ENCODE measurements at places on chromosomes 4 and X.

DNA sequence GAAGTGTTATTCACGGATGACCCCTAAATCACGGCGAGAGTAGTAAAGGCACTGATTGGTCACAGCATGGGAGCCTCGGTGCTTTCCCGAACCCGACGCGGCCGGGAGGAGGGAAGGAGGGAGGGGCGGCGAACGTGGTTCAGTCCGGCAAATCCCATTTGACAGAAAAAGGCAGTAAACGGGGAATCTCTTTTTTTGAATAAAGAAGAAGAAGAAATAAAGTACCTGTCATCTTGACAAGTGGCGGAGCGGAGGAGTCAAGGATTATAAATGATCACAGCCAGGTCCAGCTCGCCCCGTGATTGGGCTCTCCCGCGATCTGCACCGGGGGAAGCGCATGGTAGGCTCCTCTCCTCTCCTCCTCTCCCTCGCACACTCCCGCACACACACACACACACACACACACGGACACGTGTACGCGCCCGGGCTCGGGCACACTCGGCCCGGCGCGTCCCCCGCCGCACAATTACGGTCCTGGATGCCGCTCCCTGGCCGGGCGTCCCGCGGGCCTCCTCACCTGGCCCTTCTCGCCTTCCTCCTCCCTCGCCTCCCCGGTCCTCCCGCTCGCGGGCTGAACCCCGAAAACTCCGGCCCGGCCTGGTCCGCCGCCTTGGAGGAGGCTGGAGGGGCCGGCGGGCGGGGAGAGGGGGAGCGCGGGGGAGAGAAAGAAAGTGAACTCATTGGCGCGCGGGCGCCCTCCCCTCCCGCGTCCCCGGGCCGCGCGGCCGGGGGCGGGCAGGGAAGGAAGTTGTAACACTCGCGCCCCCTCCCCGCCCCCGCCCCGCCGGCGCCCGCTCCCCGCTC lies 99.2 kb upstream of the TENM3 start:
- H3K27me3 ChIP-seq, result peaks cover 99% of the 10 kb centered on the region
- DNase-seq, result no peak
- H3K36me3 ChIP-seq, result no peaks in the 10 kb centered on the region
- H3K4me3 ChIP-seq, result peak overlapping the region; percentile 69
- H3K4me1 ChIP-seq, result peaks cover 38% of the 10 kb centered on the region
- peak overlapping the region; percentile 50 for H3K27ac ChIP-seq

- H3K27me3 ChIP-seq, result no peaks in the 10 kb centered on the region
- H3K4me3 ChIP-seq, result no peak overlapping the region
- H3K36me3 ChIP-seq, result no peaks in the 10 kb centered on the region
Measured at GRCh38 chrX:86348669-86349068, 200.4 kb downstream of the DACH2 start.

DNA sequence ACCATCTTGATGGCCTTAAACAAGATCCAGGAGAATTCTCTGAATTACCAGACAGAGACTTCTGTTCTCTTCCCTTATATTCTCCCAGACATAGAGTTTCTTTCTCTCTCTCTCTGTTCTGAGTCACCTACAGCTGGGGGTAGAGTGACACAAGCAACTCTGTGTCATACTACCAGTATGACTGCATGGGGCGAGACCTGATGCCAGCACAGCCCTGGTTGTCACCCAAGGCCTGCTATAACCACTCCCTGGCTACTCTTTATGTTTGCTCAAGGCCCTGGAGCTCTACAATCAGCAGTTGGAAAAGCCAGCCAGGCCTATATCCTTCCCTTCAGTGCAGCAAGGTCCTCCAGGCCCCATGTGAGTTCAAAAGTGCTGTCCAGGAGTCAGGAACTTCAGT lies 114.2 kb upstream of the TENT5D start:
- no peak for DNase-seq
- no peaks in the 10 kb centered on the region for H3K4me1 ChIP-seq
- H3K36me3 ChIP-seq, result no peaks in the 10 kb centered on the region
- H3K27ac ChIP-seq, result no peak overlapping the region
- no peak overlapping the region for H3K4me3 ChIP-seq

DNA sequence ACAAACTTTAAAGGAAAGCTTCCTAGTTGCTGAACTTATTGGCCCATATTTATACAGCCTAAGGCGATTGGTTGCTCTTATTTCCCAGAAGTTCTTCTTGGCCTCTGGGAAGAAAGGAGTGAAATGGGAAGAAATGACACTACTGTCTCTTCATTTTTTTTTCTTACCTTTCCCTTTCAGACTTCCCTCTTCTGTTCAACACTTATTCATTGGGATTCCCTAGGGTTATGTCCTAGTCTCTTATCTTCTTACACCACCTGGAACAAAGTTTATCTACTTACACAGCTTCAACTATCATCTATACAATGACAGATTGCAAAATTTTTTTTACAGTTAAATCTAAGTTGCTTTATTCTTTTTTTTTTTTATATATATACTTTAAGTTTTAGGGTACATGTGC lies 68.0 kb downstream of the SNX12 start:
- H3K4me3 ChIP-seq, result no peak overlapping the region
- no peak for DNase-seq
- no peaks in the 10 kb centered on the region for H3K36me3 ChIP-seq
- H3K27me3 ChIP-seq, result no peaks in the 10 kb centered on the region

DNA sequence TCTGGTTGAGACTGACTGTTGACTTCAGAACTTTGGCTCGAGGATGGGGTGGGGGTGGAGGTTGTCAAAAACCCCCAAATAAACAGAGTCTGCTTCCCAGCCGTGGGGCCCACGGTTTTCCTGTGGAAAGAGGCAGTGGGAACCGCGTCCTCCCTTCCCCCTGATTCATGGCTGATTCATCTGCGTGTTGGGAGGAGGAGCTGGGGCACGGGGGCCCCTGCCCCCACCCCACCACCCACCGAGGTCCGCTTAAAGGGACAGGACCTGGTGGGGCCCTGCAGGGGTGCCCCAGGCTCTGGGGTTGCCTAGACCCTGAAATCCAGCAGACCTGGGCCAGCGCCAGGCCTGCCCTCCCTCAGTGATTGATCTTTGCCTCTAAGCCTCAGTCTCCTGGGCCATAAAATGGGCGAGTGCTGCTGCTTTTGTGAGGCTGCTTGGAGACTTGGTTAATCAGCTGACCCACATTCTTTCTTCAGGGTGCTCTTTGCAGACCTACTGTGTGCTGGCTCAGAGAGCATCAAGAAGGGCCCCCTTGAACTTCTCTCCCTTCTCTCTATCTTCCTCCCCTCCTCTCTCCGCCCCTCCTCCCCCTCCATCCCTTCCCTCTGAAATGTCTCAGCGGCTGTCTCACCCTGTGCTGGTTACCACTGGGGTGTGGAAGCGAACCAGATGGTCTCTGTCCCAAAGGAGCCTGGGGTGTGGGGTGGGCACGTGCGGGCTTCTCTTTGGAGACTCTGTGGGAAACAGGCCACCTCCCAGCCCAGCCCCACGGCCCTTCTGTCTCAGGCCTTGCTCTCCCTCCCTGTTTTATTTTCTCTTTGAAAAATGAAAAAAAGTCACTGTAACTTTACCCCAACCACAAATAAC lies 9.1 kb downstream of the HTRA3 start:
- no peaks in the 10 kb centered on the region for H3K36me3 ChIP-seq
- H3K27me3 ChIP-seq, result no peaks in the 10 kb centered on the region
- no peak for DNase-seq
- H3K4me3 ChIP-seq, result no peak overlapping the region
- H3K4me1 ChIP-seq, result peaks cover 78% of the 10 kb centered on the region
- peak overlapping the region; percentile 42 for H3K27ac ChIP-seq

GRCh38 chr4:185394568-185395237 lies 1.0 kb downstream of the LRP2BP start:
- H3K36me3 ChIP-seq, result no peaks in the 10 kb centered on the region
- peak overlapping the region; percentile 85 for H3K4me3 ChIP-seq
- H3K27ac ChIP-seq, result peak overlapping the region; percentile 99
- no peaks in the 10 kb centered on the region for H3K27me3 ChIP-seq
- H3K4me1 ChIP-seq, result peaks cover 19% of the 10 kb centered on the region

DNA sequence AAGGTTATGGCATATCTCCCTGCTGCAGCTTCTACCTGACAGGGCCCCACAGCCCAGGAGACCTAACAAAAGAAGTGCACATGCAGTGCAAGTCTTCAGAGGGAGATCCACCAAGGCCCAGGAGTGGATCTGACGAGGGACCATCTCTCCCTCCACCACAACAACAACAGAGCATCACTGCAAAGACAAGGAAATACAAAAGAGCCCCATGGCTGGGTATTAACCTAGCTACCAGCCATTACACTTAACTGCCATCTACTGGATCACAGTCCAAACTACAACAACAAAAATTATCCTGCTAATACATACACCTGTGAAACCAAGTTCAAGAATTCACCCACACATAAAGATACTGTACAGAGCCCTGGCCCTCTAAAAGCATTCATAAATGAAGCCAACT lies 280.2 kb upstream of the SLC7A11 start:
- no peak overlapping the region for H3K4me3 ChIP-seq
- H3K4me1 ChIP-seq, result no peaks in the 10 kb centered on the region
- no peaks in the 10 kb centered on the region for H3K36me3 ChIP-seq

GRCh38 chr4:2416564-2417225 lies 1.8 kb downstream of the ZFYVE28 start:
- peaks cover 39% of the 10 kb centered on the region for H3K4me1 ChIP-seq
- H3K36me3 ChIP-seq, result no peaks in the 10 kb centered on the region
- DNase-seq, result no peak
- H3K27ac ChIP-seq, result peak overlapping the region; percentile 64
- H3K4me3 ChIP-seq, result peak overlapping the region; percentile 59

DNA sequence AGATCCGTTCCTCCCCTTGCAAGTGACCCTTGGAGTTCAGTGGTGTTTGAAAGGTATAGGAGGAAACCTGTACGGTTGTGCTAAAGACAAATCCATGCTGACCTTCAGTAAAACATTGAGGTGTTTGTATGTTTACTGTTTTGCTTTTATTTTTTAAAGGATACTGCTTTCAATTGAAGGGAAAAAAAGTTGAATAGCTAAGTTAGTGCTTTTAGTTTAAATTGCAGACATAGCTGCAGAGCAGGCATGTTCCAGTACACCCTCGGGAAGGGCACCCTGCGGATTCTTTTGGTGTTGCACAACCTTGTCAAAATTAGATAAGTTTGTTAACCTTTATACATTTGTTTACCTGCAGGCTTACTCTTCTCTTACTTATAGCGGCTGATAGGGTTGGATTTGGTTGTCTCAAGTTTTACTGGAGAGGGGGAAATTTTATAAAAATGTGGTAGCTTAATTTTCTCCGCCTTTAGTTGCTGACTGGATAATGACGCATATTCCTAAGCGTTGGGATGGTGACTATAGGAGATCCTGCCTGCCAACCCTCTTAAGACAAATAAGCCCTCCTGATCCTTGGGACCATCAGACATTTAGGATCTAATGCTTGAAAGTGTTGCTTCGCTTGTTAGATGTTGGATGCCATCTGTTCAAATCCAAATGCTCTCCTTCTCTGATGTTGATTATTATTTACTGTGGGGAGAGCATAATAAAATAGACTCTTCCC lies 2.0 kb downstream of the RAPGEF2 start:
- no peaks in the 10 kb centered on the region for H3K27me3 ChIP-seq
- peak overlapping the region; percentile 99 for H3K4me3 ChIP-seq
- no peak for DNase-seq
- H3K36me3 ChIP-seq, result no peaks in the 10 kb centered on the region
- H3K27ac ChIP-seq, result peak overlapping the region; percentile 95

- H3K4me1 ChIP-seq, result peaks cover 10% of the 10 kb centered on the region
- H3K4me3 ChIP-seq, result no peak overlapping the region
- H3K27me3 ChIP-seq, result no peaks in the 10 kb centered on the region
- no peak overlapping the region for H3K27ac ChIP-seq
- no peaks in the 10 kb centered on the region for H3K36me3 ChIP-seq
Measured at GRCh38 chr4:138870737-138871554, 144.6 kb upstream of the NOCT start.

- no peak for DNase-seq
- H3K4me3 ChIP-seq, result no peak overlapping the region
- no peaks in the 10 kb centered on the region for H3K27me3 ChIP-seq
- peaks cover 100% of the 10 kb centered on the region for H3K36me3 ChIP-seq
- no peaks in the 10 kb centered on the region for H3K4me1 ChIP-seq
Measured at GRCh38 chr4:876780-877179, 50.9 kb upstream of the CPLX1 start.

GRCh38 chr4:158538176-158538575 lies 16.5 kb downstream of the RXFP1 start:
- H3K4me3 ChIP-seq, result no peak overlapping the region
- H3K4me1 ChIP-seq, result no peaks in the 10 kb centered on the region
- H3K36me3 ChIP-seq, result no peaks in the 10 kb centered on the region
- no peaks in the 10 kb centered on the region for H3K27me3 ChIP-seq
- no peak overlapping the region for H3K27ac ChIP-seq
- DNase-seq, result no peak

GRCh38 chr4:106775636-106776035 lies 260.5 kb downstream of the DKK2 start:
- no peak overlapping the region for H3K27ac ChIP-seq
- no peak for DNase-seq
- H3K4me3 ChIP-seq, result no peak overlapping the region
- H3K27me3 ChIP-seq, result no peaks in the 10 kb centered on the region
- no peaks in the 10 kb centered on the region for H3K4me1 ChIP-seq

- H3K27me3 ChIP-seq, result no peaks in the 10 kb centered on the region
- no peaks in the 10 kb centered on the region for H3K4me1 ChIP-seq
- H3K27ac ChIP-seq, result peak overlapping the region; percentile 94
- H3K36me3 ChIP-seq, result no peaks in the 10 kb centered on the region
- no peak for DNase-seq
Measured at GRCh38 chrX:19990151-19990555, 708 bp downstream of the BCLAF3 start.

DNA sequence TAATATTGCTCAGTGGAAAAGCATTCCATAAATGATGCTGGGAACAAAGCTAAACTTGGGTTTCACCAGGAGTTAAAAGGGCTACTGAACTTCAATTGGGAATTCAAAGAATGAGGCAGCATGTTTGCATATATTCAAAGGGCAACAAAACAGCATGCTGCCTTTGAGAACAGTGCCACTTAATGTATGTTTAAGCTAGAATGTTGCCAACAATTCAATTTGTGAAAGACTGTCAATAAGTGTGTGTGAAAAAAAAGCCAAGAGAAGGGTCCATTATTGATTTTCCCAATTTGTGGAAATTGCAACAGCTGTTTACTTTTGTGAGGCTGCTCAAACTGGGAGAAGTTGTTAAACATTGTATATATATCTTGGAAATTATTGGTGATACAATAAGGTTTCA lies 701.9 kb upstream of the ACTRT1 start:
- H3K36me3 ChIP-seq, result no peaks in the 10 kb centered on the region
- H3K4me1 ChIP-seq, result no peaks in the 10 kb centered on the region
- no peak for DNase-seq
- no peaks in the 10 kb centered on the region for H3K27me3 ChIP-seq
- H3K27ac ChIP-seq, result no peak overlapping the region

DNA sequence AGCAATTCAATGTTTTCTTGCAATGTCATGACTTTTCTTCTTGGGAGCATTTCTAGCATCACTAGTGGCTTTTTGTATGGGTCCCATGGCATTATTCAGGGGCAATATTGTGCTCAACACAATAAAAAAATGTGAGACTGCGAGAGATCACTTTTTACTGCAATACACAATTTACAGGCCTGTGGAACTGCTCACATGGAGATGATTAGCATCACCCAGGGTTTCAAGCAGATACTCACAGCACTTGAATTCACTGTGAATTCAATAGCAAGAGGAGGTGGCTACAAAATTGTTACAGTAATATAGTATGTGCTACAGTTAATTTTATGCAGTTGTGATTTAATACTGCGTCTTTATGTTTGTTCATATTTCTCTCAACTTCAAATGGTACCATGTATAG lies 50.4 kb downstream of the TBC1D19 start:
- H3K4me1 ChIP-seq, result no peaks in the 10 kb centered on the region
- H3K36me3 ChIP-seq, result no peaks in the 10 kb centered on the region

- no peak for DNase-seq
- H3K27me3 ChIP-seq, result no peaks in the 10 kb centered on the region
- H3K4me1 ChIP-seq, result no peaks in the 10 kb centered on the region
- no peak overlapping the region for H3K4me3 ChIP-seq
- H3K36me3 ChIP-seq, result no peaks in the 10 kb centered on the region
Measured at GRCh38 chrX:26822448-26822847, 606.5 kb downstream of the MAGEB5 start.

Measured in esophagus squamous epithelium (tissue), 5 donors.